ENCODE measurements at places on chromosomes 6 and 20.

DNA sequence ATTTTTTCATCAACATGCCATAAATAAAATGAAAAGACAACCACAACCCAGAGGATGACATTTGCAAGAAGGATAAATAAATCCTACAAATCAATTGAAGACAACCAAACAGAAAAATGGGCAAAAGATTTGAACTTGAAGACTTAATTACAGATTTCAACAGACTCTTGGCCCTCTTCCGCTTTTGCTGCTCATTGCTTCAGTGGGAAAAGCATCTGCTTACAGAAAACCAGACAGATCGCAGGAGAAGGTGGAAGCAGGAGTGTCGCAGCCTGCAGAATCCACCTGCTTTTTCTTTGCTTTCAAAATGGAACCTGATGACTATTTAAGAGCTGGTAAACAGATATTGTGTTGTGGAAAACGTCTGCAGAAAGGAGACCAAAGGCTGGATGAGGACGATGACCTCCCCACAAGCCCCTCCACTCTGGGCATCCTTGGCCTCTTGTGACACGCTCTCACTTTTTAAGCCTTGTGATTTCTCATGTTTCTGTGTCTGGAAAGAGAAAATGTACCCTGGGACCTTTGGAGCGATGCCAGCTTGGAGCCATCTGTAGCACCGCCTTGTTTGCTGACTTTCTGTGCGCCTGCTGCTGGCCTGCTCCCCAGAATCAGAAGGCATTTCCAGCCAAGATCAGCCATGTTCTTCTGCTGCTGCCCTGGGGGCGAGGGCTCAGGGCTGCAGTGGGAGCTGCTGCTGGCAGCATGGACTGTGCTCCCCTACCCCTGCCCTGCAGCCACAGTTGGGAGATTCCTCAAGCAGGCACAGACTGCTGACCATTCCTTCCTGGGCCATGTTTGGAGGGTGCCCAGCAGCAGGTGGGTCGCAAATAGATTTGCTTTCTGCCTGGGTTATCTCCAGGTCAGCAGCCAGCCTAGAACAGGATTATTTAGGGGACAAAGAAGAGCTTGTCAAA lies 3.6 kb upstream of the CSTL1 start:
- no peak for DNase-seq

DNA sequence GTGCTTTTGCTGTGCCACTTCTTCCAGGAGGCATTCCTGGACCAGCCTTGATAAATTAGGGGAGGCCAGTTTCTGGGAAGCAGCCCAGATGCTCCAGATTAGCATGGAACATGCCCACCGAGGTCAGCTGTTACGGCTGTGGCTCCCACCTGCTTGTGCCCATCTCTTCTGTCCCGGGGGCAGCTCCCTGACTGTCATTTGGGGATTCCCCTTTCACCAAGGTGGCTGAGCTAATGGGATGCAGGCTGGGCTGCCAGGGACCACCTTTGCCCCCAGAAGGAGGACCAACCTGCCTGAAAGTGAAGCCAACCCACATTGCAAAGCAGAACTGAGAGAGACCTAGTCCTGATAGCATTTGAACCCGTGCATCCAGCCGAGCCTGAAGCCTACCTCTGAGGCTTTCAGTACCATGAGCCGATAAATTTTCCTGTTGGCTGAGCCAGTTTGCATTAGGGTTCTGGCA lies 85.3 kb downstream of the PTPN1 start:
- DNase-seq, result no peak

DNA sequence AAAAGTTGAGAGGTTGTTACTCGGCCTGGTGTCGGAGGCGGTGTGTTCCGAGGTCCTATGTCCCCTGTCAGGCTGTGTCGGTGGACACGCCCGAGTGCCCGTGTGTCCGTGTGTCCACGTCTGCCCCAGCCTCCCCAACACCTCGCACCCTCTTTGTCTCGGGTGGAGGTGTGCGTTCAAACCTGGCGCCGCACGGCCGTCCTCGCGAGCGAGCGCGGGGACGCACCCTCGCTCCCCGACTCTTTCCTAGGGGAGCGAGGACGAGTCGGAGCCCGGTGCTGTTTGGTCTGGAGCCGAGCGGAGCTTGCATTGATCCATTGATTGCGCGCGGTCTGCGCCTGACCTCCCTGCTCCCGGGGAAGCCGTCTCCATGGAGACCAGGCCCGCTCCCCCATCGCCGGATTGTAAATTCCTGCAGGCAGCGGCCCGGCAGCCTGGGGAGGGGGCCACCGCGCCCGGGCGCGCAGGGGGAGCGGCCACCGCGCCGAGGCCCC lies 411 bp upstream of the SCUBE3 start:
- DNase-seq, result peak; percentile 16

DNA sequence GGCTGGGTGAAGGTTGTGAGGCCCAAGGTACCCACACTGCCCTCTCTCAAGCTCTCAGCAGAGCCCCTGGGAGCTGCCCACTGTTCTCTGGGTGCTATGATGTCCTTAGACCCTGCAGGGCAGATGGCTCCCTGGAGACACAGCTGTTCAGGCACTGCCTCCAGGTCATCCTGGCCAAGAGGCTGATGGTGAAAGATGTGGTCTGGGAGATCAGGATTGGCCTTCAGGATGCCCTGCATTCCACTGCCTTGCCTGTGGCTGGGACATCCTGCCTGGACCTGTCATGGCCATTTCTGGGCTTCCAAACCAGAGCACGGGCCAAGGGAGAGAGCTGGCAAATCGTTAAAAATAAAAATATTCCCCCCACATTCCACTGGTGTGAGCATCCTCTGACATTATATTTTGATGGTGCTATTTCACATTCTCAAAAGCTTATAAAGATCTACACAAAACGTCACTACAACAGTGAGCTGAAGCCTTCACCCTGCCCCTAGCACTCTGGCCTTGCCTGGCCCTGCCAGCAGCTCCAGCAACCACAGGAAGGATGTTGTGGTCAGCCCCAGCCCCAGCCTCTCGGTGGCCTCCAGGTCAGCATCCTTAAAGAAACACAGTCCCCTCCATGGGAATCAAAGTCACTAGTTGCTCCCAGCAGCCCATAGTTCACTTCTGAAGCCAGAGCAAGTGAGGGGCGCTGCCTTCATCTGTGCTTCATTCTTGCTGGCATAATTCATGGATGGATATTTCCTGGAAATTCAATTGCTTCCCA lies 13.5 kb upstream of the KCNK16 start:
- DNase-seq, result no peak

GRCh38 chr6:15410126-15410391 lies 164.2 kb downstream of the JARID2 start:
- no peak for DNase-seq

DNA sequence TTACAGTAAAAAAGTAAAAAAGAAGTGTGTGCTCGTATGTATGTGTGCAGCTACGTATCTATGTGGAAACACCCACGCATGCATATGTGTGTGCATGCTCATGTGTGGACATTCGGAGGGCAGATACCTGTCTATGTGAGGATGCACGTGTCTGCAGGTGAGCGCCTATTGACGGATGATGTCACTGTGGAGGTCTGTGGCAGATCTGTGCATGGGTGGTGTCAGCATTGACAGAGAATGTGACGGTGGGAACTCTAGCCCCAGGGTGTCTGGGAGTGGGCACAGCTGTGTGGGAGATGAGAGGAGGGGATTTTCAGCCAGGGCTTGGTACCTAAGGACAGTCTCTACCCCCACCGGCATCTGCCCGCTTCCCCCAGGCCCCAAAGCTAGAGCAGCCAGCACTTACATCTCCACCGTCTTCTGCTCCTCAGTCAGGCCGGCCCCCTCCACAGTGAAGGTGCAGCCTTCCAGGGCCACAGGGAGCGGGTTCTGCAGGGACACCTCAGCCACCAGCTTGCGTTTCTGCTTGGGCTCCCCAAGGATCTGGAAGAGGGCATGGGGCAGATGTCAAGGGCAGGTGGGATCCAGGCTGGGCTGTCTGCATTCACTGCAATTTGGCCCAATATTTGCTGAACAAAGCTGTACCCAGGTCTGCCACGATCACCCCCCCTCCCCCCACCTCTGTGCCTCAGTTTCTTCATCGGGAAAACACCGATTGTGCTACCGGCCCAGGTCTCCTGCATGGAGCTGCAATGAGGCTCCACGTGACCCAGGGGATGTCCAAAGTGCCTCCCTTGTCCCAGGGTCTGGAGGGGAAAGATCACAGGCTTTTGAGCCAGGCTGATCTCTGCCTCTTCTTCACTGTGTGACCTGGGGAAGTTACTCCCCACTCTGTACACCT lies 34.1 kb downstream of the TGM2 start:
- DNase-seq, result no peak

GRCh38 chr6:159804504-159804903 lies 4.4 kb downstream of the PNLDC1 start:
- DNase-seq, result no peak

- DNase-seq, result no peak
Observed at GRCh38 chr6:104936766-104937535, 20.0 kb upstream of the LIN28B start.

DNA sequence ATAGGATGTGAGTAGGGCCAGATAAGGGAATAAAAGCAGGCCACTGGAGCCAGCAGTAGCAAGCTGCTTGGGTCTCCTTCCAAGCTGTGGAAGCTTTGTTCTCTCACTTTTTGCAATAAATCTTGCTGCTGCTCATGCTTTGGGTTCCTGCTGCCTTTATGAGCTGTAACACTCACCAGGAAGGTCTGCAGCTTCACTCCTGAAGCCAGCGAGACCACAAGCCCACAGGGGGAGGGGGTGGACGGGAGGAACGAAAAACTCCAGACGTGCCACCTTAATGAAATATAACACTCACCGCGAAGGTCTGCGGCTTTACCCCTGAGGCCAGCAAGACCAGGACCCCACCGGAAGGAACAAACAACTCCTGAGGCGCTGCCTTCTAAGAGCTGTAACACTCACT lies 1324.4 kb upstream of the EYS start:
- no peak for DNase-seq
